Metanephros (tissue), 2 donors: ENCODE measurements at places on chromosomes 11 and 22. TPM values are rescaled to one million over a fixed set of nuclear protein-coding genes. Genes with fewer than 3 reads are reported as not detected.

CASP5 gene
- total RNA-seq: not detected

CCDC15 gene
- 3.5 TPM for total RNA-seq

DRD2 gene
- not detected for total RNA-seq

CECR2 gene
- total RNA-seq: 12.8 TPM

KRTAP5-9 gene
- 0.23 TPM for total RNA-seq

KRTAP5-7 gene
- 0.23 TPM for total RNA-seq

MAJIN gene
- 0.70 TPM for total RNA-seq

OR9Q1 gene
- not detected for total RNA-seq

GAB4 gene
- not detected for total RNA-seq

OSBPL5 gene
- 41.8 TPM for total RNA-seq

PLAAT5 gene
- 2.0 TPM for total RNA-seq

OR8A1 gene
- not detected for total RNA-seq

SCO2 gene
- total RNA-seq: 0.47 TPM

USH1C gene
- 28.3 TPM for total RNA-seq

DAGLA gene
- 3.6 TPM for total RNA-seq

UPK3A gene
- 3.6 TPM for total RNA-seq

KRTAP5-2 gene
- total RNA-seq: not detected

OR52A1 gene
- not detected for total RNA-seq

VSIG2 gene
- 4.1 TPM for total RNA-seq

INSC gene
- 0.53 TPM for total RNA-seq

FOLR1 gene
- total RNA-seq: 20.3 TPM

CCDC116 gene
- 0.35 TPM for total RNA-seq

CNTF gene
- 0.99 TPM for total RNA-seq

VPREB1 gene
- total RNA-seq: 1.2 TPM

OR51M1 gene
- total RNA-seq: not detected

P2RX6 gene
- total RNA-seq: 2.3 TPM

FJX1 gene
- 16.4 TPM for total RNA-seq

LRRC32 gene
- 72.5 TPM for total RNA-seq

TMEM151A gene
- total RNA-seq: not detected

MRPL48 gene
- 18.6 TPM for total RNA-seq

MMP1 gene
- total RNA-seq: 0.06 TPM

SCN4B gene
- total RNA-seq: 2.0 TPM

GPR83 gene
- 0.41 TPM for total RNA-seq

CHRM1 gene
- not detected for total RNA-seq

CXCR5 gene
- total RNA-seq: 0.06 TPM

TXNRD2 gene
- total RNA-seq: 21.5 TPM

TP53AIP1 gene
- total RNA-seq: 0.58 TPM

CRYBB2 gene
- total RNA-seq: not detected

RTN4RL2 gene
- 2.5 TPM for total RNA-seq

HPX gene
- 2.5 TPM for total RNA-seq

MS4A1 gene
- 1.3 TPM for total RNA-seq

KRTAP5-1 gene
- not detected for total RNA-seq

SYTL2 gene
- total RNA-seq: 81.9 TPM

OR4D5 gene
- total RNA-seq: not detected

C11orf16 gene
- 0.47 TPM for total RNA-seq

SCARF2 gene
- total RNA-seq: 40.4 TPM

B3GAT1 gene
- 1.6 TPM for total RNA-seq

RIMBP3C gene
- total RNA-seq: 0.82 TPM

NLRP6 gene
- 0.64 TPM for total RNA-seq

ENTHD1 gene
- total RNA-seq: not detected

NNMT gene
- 14.5 TPM for total RNA-seq

MRGPRX3 gene
- not detected for total RNA-seq

PNPLA2 gene
- total RNA-seq: 76.7 TPM

PRR33 gene
- total RNA-seq: 1.3 TPM

FREY1 gene
- 0.64 TPM for total RNA-seq

IRF7 gene
- 18.1 TPM for total RNA-seq

ART1 gene
- 3.3 TPM for total RNA-seq

ASRGL1 gene
- 37.1 TPM for total RNA-seq

OR4A16 gene
- total RNA-seq: not detected

FOLR3 gene
- total RNA-seq: 2.3 TPM
